ENCODE measurements at places on chromosomes 12 and 14.

DNA sequence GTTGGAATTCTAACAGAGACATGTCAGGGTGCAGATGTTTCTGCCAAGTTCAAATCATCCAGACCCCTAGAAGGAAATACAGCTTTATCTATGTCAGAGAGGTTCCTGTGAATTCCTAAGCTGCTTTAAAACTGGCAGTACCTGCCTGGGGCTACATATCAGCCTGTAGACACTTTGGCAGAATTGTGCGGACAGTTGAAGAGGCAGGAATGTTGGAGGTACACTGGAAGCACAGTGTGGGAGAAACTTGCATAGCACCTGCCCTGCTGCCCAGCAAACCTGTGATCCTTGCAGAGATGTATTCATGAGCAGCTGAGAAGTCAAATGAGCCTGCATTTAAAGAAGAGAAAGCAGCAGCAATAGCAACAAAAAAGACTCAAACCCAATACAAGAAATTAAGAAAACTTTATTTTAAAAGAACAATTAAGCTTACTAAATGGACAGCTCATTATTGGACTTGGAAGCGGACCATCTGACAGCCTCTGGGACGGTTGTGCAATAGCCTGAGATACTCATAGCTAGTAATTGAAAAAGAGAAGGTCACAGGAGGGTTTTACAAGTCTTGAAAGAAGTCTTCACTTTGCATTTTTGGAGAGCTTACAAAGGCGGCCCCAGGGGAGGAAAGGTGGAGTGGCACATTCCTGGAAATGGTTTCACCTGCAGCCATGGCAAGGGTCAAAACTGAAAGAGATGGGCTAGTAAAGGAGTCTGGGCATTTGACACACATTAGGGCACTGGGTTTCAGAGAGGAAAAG, 280.9 kb upstream of the FLRT2 start:
- no peak for DNase-seq

- no peak for DNase-seq
Measured at GRCh38 chr12:57012600-57013465, 3.5 kb downstream of the TAC3 start.

- DNase-seq, result no peak
Measured at GRCh38 chr12:48779869-48780268, 9.0 kb downstream of the ADCY6 start.

DNA sequence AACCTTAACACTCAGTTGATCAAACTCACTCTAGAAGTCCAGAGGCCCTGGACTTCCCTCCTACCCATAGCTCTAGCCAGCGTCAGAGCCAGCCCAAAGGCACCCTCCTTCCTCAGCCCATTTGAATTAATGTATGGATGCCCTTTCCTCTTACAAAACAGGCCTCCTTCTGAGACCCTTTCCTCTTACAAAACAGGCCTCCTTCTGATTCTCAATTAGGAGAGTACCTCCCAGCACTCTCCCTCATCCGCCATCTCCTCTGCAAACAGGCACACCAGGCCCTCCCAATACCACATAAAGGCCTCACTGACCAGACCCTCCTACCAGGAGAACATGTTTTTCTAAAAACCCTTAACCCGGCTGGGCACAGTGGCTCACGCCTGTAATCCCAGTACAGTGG, 65.7 kb downstream of the MOK start:
- DNase-seq, result no peak

- DNase-seq, result no peak
Measured at GRCh38 chr12:49627752-49628360, 4.5 kb downstream of the PRPF40B start.

GRCh38 chr12:95767703-95768102, 22.9 kb downstream of the NTN4 start:
- no peak for DNase-seq

- no peak for DNase-seq
Measured at GRCh38 chr12:24427776-24428175, 478.3 kb upstream of the SOX5 start.

DNA sequence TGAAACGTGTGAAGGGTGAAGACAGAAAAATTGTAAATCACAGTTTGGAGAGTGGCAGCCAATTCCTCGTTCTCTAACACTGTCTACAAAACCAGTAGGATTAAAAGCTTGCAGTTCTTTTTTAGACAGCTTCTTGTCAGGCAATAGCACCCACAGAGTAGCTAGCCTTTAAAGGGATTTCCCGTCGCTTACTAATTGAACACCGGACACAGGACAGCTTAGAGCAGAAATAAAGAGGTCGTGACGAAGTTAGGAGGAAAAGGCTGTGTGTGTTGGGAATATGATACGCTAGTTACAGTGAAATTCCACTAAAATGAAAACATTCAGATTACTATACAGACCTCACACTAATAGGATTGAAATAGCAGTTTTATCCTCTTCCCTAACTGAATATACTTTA, 149.1 kb upstream of the FLRT2 start:
- DNase-seq, result no peak

Measured in OCI-LY7 (cell line).